A549 (cell line): ENCODE measurements at places on chromosomes 5 and 9.
A peak's percentile ranks its signal among the peaks of the same experiment; 100 is the strongest.

GRCh38 chr9:134678206-134678605 lies 36.6 kb downstream of the COL5A1 start:
- no peak for DNase-seq

DNA sequence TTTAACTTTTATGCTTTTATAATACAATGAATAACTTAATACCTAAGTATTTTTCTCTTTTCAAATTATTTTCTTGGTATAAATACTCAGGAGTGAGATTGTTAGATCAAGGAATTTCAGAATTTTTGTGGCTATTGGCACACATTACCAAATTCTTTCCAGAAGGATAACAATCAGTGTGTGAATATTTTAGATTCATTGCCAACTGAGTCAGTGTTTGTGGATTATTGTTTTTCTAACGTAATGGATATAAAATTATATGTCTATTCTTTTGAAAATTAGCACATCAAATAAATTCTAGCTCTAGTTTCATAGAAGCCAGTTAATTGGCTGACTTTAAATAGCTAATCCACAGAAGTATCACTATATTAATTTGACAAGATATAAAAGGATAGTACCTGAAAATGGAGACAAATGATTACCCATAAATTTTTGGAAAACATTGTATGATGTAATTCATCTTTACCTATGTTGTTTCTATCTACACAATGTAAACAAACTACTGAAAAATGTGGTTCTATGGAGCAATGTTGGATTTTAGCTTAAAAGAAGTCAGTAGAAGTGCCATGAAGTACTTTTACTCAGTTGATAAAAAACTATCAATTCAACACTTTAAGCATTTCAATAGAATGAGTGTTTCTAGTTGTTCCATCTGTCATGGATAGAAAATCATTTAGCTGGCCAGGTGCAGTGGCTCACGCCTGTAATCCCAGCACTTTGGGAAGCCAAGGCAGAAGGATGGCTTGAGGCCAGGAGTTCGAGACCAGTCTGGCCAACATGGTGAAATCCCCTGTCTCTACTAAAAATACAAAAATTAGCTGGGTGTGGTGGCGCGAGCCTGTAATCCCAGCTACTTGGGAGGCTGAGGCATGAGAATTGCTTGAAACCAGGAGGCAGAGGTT lies 185.1 kb downstream of the ADAMTSL1 start:
- no peak for DNase-seq

- no peak for DNase-seq
Measured at GRCh38 chr5:132204371-132205135, 23.1 kb downstream of the P4HA2 start.

GRCh38 chr9:5524090-5524489 lies 13.8 kb downstream of the PDCD1LG2 start:
- DNase-seq: no peak

DNA sequence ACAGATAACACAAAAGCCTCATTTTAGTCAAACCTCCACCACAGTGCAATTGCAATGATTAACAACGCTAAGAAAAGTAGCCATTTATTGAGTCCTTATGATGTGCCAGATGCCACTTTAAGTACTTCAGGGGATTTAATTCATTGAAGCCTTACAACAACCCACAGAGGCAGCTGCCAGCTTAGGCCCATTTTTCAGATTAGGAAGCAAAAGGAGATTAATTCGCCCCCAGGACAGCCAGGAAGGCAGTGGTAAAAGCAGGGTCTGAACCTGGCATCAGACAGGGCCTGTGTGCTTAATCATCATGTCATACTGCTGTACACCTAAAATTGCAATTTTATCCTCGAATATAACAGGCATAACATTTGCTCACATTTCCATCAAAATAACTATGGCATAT lies 23.9 kb downstream of the MED27 start:
- DNase-seq: no peak

- DNase-seq: no peak
Measured at GRCh38 chr5:180338001-180338707, 15.0 kb downstream of the GFPT2 start.

- no peak for DNase-seq
Measured at GRCh38 chr5:62614355-62614754, 35.7 kb downstream of the LRRC70 start.

DNA sequence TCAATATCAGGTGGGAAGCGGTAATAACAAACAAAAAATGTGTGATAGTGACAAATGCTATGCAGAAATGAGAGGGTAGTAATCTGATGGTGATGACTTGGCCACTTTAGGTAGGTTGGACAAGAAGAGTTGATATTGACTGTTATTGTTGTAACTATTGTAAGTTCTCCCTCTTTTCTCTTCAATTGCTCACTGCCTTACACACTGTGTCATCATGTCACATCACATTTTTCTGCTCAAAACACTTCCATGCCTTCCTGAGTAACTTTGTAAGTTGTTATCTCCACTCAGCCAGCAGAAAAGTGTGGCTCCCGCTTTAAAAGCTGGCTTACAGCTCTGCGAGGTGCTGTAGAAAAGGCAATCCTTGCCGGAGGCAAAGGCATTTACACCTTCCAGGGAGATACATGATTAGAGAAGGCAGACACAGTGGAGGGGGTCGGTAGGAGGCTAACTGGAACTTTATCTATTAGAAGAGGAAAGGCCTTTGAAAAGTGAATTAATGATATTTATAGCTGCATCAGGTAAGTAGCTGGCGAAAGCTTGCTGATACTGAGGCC lies 85.2 kb upstream of the CLINT1 start:
- no peak for DNase-seq

- DNase-seq: no peak
Measured at GRCh38 chr5:138721979-138722378, 31.2 kb upstream of the CTNNA1 start.

DNA sequence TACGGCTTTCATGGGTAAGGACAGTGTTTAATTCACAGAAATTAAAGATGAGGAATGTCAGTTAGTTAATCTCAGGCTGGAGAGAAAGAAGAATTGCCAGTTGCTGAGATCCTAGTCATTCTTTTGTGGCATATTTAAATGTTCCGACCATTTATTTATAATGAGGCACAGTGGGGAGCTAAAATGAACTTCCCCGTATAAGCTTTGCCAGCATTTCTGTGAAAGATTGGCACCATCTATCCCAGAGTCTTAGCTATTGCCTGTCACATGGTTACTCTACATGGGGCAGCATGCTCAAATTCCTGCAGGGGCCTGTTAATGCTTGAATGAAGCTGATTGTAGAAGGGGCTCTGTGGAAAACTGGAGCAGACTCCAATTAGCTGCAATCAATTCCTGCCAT lies 314.1 kb downstream of the PRELID2 start:
- DNase-seq: no peak

DNA sequence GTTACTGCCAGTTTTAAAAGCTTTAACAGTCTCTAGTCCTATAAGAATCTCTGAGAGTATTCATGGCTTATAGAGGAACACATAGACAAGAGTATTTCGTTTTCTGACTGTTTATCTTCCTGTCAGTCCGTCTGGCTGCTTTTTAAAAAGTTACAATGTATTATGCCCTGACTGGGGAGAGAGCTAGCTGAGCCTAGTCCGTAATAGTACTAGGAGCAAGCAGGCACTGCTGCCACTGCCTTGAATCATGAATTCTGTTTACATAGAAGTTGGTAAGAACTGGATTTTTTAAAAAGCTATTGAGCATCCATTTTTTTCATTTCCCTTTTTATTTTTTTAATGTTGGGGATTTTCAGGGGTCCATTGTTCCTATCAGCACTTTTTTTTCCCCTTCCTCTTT lies 26.6 kb downstream of the XPA start:
- no peak for DNase-seq

DNA sequence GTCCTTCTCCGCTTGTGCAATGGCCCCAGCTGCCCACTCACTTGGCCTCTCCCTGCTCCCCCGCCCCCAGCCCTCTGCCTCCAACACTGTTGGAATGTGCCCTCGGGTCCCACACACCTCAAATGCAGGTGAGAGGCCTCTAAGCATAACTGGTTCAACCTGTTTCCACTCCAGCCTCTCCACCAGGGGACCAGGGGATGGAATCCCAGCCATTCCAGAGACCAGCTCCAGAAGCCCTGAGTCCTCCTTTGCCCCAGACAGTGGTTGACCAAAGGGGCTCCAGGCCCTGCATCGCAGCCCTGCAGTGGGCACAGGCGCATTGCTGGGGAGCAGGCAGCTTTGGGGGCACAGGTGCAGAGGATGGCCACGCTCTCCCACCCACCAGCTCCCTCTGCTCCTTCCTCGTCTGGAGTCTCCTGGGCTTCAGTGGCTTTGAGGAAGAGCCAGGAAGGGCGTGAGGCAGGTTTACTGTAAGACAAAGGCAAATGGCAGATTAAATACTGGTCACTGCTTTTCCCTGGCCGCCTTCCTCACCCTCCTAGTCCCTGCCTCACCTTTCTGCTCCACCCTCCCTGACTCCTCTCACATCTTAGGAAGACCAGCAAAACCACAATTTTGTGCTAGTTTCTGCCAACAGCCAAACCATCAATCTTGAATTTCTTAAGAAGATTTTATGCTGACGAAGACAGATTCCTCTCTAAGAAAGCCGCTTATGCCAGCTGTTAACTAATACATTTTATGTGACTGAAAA lies 29.1 kb upstream of the IRX2 start:
- DNase-seq: no peak

DNA sequence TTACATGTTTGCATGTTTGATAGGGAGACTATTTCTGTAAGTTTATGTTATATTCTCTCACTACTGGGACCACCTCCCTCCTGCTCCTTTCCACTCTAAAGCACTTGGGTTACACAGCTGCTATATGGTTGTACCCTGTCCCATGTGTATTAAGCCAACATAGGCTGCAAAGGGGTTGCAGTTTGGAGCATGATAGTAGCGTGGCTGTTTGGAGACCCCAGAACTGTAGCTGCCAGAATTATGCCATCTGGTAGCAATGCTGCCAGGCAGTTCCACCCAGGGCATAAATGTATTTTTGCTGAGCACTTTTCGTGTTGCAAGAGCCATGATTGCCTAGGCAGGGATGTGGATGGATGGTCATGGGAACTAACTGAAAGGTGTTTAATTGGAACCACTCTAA lies 81.8 kb downstream of the CNTLN start:
- no peak for DNase-seq

DNA sequence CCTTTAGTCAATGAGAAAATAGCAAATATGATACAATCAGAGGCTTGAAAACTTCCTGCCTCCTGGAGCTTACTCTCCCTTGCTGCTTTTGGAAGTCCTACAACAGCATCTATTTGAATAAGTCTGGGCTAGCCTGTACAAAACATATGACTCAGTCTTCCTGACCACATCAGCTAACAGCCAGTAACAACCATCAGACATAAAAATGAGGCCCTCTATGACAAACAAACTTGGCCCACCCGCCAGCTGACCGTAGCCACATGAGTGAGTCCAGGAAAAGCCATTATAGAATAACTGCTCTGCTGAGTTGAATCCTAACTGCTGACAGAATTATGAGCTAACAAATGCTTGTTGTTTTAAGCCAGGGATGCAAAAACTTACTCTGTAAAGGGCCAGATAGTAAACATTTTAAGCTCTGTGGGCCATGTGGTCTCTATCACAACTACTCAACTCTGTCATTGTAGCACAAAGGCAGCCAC lies 347.6 kb downstream of the PTPRD start:
- no peak for DNase-seq

- peak; percentile 73 for DNase-seq
Measured at GRCh38 chr9:73143711-73144328, 7.8 kb upstream of the ANXA1 start.

DNA sequence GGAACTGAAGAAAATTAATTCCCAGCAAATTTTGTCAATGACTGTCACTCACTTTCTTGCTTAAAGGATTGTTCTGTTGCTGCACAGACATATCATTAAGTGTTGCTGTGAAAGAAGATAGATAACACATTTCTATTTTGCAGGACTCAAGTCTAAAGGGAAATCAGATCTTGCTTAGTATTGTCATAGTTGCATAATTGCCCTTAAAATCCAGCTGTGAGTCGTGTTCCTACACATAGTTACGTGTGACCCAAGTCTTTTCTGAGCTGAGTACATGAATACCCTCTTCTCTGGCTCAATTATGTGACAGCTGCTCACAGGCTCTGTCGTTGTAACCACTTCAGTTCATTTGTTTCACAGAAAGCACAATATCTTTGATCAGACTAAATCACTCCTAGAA lies 390.8 kb downstream of the DTWD2 start:
- no peak for DNase-seq

GRCh38 chr9:98576354-98576753 lies 132.4 kb downstream of the GABBR2 start:
- no peak for DNase-seq

GRCh38 chr5:116930616-116931015 lies 356.0 kb upstream of the SEMA6A start:
- no peak for DNase-seq

- DNase-seq: no peak
Measured at GRCh38 chr9:5453004-5453403, 2.7 kb downstream of the CD274 start.

DNA sequence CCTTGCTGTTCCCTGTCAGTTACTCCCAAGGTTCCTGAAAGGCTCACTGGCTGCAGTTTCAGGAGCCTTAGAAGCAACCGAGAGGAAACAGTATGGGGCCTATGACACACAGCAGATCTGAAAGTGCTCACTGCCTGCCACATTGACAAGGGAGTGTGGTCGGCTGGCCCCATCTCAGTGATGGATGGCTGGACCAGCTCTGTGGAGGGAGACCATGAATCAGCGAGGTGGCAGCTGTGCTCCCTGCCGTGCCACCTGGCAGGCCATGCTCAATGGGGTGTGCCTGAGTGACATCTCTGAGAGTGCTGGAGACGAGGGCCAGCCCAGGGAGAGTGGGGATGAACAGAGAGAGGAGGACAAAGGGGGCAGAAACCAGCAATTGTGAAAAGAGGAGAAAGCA lies 49.1 kb downstream of the DOCK2 start:
- DNase-seq: no peak

DNA sequence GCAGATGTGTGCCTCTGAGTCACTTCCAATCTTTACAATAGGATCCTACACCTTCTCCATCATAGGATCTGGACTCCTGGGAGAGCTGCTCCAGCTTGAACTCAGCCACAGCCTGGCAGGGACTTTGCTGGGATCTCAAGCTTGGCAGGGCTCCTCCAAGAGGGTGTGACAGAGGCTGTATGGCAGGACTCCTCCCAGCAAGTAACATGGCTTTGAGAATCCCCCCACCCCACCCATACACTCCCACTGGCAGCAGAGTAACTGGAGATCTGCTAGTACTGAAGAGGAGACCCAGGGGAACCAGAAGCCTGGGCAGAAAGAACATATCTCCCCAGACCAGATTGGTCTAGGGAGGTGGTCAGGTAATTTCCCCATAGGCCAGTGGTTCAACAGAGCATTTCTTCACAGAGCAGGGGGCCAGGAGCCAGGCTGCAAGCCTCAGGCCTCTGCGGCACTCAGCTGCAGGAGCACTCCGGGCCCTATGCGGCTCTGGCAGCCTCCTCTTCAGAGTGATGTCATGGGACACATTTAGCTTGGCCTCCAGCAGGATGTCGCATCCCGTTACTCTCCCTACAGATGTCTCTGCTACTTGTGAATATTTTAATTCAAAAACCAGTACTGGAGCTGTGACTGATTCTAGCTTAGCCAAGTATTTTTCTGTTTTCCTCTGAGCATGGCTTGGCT lies 1.7 kb upstream of the ACSL6 start:
- DNase-seq: no peak

DNA sequence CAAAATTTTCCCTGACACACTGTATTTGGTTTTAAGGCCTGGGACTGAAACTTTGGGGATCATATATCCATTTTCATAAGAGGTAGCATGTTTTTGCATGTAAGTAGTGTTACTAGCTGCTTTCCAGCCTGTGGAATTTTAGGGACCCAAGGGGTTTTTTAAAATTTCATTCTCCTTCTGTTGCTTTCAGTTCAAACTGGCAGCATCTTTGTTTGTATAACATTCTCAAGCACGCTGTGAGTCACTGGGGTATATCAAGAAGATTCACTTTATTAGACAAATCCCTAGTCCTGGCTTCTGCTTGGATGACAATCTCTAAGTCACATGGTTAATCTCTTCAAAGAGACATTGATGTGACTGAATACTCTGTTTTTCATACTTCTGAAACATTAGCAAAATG lies 479.0 kb downstream of the CYLC2 start:
- no peak for DNase-seq
